ENCODE measurements at places on chromosomes 11 and 22.

DNA sequence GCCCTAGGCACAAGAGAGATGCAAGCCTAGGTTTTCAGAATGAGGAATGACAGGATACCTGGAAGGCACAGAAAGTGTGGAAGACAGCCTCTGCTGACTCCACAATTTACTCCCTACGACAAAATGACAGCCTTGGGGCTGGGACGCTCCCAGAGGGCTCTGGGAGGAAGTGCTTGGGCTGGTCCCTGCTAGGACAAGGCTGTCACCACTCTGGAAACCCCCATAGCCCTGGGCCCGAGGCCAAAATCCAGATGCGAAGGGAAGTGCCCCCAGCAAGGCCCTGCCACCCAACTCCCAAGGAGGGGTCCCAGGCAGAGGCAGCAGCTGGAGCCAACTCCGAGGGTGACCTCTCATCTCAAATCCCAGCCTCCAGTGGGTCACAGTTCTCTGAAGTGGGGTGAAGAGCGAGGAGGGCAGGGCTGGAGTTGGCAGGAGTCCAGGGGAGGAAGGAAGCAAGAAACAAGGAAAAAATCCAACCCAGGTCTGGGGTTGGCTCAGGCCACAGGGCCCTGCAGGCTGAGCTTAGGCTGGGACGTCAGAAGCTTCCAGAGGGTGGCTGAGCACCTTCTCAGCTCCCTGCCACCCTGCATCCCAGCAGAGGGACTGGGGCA is 6.3 kb upstream of the CDC42EP2 start:
- DNase-seq, result no peak

DNA sequence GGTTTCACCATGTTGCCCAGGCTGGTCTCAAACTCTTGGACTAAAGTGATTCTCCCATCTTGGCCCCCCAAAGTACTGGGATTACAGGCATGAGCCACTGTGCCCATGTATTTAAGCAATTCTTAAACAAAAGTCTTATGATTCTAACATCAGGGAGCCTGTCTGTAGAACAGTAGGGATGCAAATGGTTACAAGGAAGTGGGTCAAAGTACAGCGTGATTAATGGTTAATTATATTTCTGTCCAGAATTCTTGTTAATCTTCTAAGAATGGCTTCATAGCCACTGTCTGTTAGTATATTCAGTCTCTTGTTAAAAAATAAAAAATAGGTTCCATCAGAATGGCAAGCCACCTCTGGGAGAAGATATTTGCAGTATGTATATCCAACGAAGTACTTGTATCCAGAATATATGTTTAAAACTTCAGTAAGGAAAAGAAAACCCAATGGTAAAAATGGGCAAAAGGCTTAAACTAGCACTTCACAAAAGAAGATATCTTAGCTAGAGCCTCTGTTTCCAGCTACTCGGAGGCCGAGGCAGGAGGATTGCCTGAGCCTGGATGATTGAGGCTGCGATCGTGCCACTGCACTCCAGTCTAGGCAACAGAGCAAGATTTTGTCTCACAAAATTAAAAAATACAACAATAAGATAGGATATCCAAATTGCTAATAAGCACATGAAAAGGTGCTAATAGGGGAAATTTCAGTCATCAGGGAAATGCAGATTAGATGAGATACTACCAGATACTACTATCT is 22.9 kb downstream of the ATG13 start:
- no peak for DNase-seq

DNA sequence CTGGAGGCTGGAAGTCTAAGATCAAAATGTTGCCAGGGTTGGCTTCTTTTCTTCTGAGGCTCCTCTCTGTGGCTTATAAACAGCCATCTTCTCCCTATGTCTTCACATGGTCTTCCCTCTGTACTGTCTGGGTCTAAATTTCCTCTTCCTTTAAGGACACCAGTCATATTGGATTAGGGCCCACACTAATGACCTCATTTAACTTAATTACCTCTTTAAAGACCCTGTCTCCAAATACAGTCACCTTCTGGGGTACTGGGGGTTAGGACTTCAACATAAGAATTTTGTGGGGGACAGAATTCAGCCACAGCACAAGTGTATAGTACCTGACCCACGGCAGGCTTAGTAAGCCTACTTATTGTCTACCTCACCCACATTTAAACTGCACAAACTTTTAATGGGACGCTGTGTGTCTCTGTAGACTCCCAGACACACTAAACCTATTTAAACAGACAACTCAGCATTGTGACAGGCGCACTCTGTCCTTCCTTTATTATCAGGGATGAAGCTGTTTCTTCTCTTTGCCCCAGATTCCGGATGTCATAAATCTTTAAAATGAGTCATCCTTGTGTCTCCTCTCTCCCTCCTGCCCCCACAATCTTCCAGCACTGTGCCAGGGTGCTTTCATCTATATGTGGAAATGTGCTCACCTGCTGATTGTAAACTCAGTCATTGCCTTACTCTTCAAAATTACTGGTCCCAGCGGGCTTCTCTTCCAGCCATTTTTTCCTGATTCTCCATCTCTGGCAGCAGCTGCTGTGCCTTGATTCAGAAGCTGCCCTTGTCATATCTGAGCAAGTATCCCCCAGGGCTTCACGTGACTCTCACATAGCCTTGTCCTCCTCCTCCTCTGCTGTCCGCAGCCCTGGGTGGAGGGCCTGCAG is 5.4 kb upstream of the MAPK8IP1 start:
- DNase-seq, result no peak

- no peak for DNase-seq
These were observed 35.7 kb downstream of the WEE1 start for GRCh38 chr11:9609002-9609759.

- no peak for DNase-seq
These were observed 5.2 kb downstream of the TRIM29 start for GRCh38 chr11:120132645-120133185.

- DNase-seq, result no peak
These were observed 30.7 kb downstream of the FAM168A start for GRCh38 chr11:73566977-73567755.

GRCh38 chr11:69530278-69531070 is 49.0 kb downstream of the LINC01488 start:
- DNase-seq, result no peak

DNA sequence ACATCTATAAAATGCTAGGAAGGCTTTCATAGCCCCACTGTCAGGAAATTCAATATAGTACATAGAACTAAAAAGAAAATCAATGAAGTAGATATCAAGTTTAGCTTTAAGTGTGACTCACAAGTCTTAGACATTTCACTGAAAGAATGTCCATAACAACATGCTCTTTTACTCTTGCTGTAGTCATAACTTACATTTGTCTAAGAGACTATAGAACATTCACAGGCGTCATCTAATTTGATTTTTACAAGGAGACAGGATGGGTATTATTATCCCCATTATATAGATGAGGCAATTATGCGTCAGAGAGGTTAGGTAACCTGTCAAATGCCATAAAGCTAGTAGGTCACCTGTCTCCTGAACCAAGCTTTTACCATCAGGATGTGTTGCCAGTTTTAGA is 36.9 kb downstream of the BDNF start:
- no peak for DNase-seq

- no peak for DNase-seq
These were observed 1917.0 kb downstream of the LRRC4C start for GRCh38 chr11:39542460-39542859.

GRCh38 chr11:128458321-128458720 is 129.0 kb downstream of the ETS1 start:
- no peak for DNase-seq

GRCh38 chr22:17241576-17242330 is 22.5 kb upstream of the ADA2 start:
- DNase-seq, result no peak
